Left cardiac atrium (tissue), 4 donors: ENCODE measurements at places on chromosomes 4 and X. TPM values are rescaled to one million over a fixed set of nuclear protein-coding genes. Genes with fewer than 3 reads are reported as not detected.

Gene APOO
- total RNA-seq = 70.9 TPM

Gene PORCN
- 11.1 TPM for total RNA-seq

Gene TRO
- total RNA-seq = 4.9 TPM

Gene ASMT
- total RNA-seq = not detected
